ENCODE measurements at places on chromosomes 3 and 15. TPM values are rescaled to one million over a fixed set of nuclear protein-coding genes. Genes with fewer than 3 reads are reported as not detected.

TARS3 gene
- 10.1 TPM for total RNA-seq

C2CD4A gene
- 0.27 TPM for total RNA-seq

MYL3 gene
- not detected for total RNA-seq

TP63 gene
- 0.34 TPM for total RNA-seq

UROC1 gene
- not detected for total RNA-seq

ANKRD34C gene
- not detected for total RNA-seq

SAXO2 gene
- total RNA-seq = 1.3 TPM

SLC24A5 gene
- total RNA-seq = not detected

PATL2 gene
- total RNA-seq = 4.8 TPM

ERICH6 gene
- total RNA-seq = not detected

TGM5 gene
- not detected for total RNA-seq

BTBD1 gene
- 58.0 TPM for total RNA-seq

TNFAIP8L3 gene
- 1.6 TPM for total RNA-seq

ADGRG7 gene
- total RNA-seq = not detected

CCDC9B gene
- 0.17 TPM for total RNA-seq

FBXW12 gene
- not detected for total RNA-seq

ZNF106 gene
- 51.2 TPM for total RNA-seq
